AG09309 (cell line): ENCODE measurements at places on chromosomes 11 and 22.

DNA sequence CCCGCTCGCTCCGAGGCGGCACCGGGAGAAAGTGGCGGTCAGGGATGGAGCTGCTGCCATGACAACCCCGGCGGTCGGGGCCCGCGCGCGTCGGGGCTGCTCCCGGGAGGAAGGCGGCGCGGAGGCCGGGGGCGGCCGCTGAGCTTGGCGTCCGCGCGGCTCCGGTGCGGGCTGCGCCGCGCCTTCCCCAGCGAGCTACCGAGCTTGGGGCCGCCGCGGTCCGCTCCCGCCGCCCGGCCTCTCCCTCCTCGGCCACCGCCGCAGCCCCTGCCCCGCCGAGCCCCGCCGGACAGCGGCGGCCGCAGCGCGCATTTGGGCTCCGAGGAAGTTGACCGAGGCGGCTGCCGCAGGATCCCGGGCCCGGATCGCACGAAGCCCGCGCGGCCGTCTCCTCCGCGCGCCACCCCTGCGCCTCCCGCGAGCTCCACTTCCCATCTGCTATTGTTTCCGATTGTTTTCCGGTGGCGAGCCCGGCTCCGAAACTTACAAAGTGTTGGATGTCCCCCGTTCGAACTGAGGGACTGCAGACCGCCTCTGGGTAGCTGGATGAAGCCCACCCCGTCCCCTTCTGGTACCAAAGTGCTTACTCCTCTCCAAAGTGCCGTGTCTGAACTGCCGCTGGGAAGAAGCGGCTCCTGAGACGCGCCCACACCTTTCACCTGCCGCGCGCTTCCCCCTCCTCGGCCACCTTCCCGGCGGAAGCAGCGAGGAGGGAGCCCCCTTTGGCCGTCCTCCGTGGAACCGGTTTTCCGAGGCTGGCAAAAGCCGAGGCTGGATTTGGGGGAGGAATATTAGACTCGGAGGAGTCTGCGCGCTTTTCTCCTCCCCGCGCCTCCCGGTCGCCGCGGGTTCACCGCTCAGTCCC is 540.3 kb downstream of the NTM start:
- no peak for DNase-seq

GRCh38 chr11:7892059-7892699 is 38.9 kb downstream of the OR10A6 start:
- peak; percentile 59 for DNase-seq

DNA sequence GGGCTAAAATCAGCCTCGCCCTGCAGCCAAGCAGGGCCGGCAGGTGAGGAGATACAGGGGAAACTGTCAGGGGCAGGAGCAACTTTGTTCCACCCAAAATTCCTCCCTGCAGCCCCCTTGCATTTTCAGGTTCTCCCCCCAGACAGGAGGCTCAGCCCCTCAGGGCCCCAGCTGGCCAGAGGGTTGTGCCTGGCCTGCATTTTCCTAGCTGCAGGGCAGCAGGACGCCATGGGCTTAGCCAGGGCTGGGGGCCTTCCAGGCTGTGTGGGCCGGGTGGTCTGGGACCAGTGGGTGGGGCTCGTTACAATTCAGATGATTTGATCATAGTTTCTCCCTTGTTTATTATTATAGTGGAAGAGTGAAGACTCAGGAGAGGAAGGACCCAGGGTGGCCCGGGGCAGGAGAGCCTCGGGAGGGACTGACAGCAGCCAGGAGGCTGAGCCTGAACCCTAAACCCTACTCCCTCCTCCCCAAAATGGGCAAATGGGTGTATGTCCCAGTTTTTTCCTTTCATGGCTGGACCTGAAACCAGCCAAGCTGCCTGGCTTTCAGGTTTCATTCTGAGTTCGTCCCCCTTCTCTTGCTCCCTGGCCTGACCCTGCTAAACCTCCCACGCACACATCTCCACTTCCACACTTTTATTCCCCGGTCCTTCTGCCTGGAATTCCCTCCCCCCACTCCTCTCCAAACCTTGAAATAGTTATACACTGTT is 40.0 kb downstream of the AHNAK start:
- no peak for DNase-seq

GRCh38 chr22:32325416-32325801 is 32.3 kb upstream of the RFPL3 start:
- DNase-seq, result no peak
